SJSA1 (cell line): ENCODE measurements at places on chromosomes 6 and 20.

DNA sequence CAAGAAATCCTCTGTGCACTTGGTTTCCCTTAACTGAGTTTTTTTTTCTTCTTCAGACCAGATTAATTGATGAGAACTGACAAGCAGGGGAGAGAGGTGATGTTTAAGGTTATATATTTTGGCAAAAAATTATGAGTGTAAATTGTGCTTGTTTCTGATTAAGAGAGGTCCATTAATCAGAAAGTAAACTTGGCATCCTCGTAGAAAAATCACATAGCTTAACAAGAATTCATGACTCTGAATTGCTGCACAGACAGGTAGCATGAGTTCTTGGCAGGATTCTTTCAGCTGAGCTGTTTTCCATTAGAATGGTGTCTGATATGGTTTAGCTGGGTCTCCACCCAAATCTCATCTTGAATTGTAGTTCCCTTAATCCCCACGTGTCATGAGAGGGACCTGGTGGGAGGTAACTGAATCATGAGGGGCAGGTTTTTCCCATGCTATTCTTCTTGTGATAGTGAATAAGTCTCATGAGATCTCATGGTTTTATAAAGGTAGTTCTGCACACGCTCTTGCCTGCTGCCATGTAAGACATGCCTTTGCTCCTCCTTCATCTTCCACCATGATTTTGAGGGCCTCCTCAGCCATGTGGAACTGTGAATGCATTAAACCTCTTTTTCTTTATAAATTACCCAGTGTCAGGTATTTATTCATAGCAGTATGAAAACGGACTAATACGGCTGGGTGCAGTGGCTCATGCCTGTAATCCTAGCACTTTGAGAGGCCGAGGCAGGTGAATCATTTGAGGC lies 34.2 kb upstream of the DDR1 start:
- no peak overlapping the region for H3K4me3 ChIP-seq
- H3K4me1 ChIP-seq = no peaks in the 10 kb centered on the region
- H3K27ac ChIP-seq = no peak overlapping the region
- DNase-seq = no peak

GRCh38 chr20:16201191-16201590 lies 372.1 kb downstream of the KIF16B start:
- H3K4me3 ChIP-seq = no peak overlapping the region
- no peaks in the 10 kb centered on the region for H3K36me3 ChIP-seq
- peaks cover 5% of the 10 kb centered on the region for H3K4me1 ChIP-seq
- DNase-seq = no peak
- H3K27ac ChIP-seq = no peak overlapping the region

DNA sequence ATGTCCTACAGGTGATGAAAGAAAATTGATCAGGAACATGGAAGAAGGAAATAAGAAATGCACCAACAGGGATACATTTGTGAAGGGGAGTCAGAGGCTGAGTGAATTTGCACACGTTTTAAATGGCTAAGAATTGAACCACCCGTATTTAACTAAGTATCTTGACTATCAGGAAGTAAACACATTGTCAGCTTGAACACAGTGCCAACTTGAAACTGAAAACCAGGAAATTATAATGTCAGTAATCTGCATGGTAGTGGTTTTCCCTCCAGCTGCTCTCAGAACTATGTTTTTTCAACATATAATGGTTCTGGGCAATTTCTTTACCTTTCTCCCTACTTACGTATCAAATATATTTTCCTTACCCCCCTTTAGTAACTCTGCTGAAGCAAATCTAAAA lies 366.5 kb upstream of the POU3F2 start:
- no peak for DNase-seq
- H3K27me3 ChIP-seq = peaks cover 5% of the 10 kb centered on the region; the same call in 1 of the 2 replicates
- no peaks in the 10 kb centered on the region for H3K36me3 ChIP-seq
- no peak overlapping the region for H3K4me3 ChIP-seq
- H3K4me1 ChIP-seq = no peaks in the 10 kb centered on the region

DNA sequence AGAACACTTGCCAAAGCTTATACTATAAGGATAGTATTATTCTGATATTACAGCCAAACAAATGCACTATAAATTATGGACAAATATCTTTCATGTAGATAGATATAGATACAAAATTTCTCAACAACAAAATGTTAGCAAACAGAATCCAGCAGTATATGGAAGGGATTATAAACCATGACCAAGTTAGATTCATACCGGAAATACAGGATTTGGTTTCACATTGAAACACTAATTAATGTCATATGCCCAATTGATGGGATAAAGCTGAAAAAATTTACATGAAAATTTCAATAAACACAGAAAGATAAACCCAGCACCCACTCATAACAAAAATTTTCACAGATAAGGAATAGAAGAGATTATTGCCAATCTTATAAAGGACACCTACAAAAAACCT lies 770.3 kb upstream of the SLC35B3 start:
- no peak overlapping the region for H3K4me3 ChIP-seq
- no peak for DNase-seq
- no peaks in the 10 kb centered on the region for H3K27me3 ChIP-seq
- H3K27ac ChIP-seq = no peak overlapping the region

GRCh38 chr20:36607586-36608387 lies 2.2 kb downstream of the RAB5IF start:
- no peak overlapping the region for H3K4me3 ChIP-seq
- H3K27ac ChIP-seq = no peak overlapping the region
- no peaks in the 10 kb centered on the region for H3K27me3 ChIP-seq
- H3K4me1 ChIP-seq = peaks cover 13% of the 10 kb centered on the region

- no peaks in the 10 kb centered on the region for H3K36me3 ChIP-seq
- no peak for DNase-seq
- no peak overlapping the region for H3K4me3 ChIP-seq
- no peak overlapping the region for H3K27ac ChIP-seq
- peaks cover 6% of the 10 kb centered on the region; the same call in 1 of the 2 replicates for H3K27me3 ChIP-seq
These were observed 31.2 kb downstream of the FERMT1 start for GRCh38 chr20:6091661-6092060.

DNA sequence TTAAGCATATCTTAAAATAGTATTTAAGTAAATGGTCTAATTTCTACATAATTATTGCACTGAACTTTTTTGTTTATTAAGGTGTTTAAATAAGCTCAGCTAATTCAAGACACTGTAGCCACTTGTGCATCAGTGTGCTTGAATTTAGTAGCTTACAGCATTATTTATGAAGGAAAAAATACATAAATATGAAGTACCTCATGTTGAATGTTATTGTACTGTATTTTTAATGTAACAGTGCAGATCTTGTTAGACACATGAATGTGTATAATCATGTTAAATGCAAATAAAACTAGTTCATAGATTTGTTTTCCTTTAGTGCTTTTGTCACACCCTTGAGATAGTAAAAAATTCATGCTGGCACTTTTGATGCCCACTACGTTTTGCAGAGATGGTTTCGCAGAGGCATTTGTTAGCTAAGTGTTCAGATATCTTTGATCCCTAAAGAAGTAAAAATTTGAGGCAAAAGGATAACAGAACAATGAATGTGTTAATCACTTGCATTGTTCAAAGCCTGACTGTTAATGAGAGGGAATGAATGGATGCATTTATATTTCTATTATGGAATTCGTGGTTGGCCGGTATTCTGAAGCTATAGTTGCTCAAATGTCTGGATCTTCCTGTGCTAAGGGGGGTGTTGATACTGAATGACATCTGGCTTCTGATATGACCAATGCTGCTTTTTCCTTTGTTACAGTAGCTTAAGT lies 8.8 kb downstream of the BTBD3 start:
- no peaks in the 10 kb centered on the region for H3K27me3 ChIP-seq
- peaks cover 8% of the 10 kb centered on the region for H3K36me3 ChIP-seq
- peaks cover 15% of the 10 kb centered on the region for H3K4me1 ChIP-seq
- no peak for DNase-seq
- H3K4me3 ChIP-seq = no peak overlapping the region

DNA sequence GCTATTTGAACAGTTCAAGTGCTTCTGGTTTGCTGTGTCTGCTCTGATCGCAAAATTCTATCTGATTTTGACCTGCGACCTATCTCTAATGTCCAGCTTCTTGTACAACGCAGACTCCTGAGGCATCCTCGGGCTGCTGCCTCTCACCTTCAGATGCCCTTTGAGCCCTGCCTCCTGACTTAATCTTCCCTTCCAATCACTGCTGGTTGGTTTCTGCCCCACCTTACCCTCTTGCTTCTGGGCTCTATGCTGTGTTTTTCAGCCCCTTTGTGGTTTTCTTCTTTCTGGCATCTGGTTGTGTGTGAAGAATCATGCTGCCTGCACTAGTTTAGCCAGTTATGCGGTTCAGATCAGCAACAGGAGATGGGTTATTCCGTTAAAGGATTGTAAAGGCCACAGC lies 131.2 kb upstream of the THEMIS start:
- H3K27ac ChIP-seq = no peak overlapping the region
- H3K4me3 ChIP-seq = no peak overlapping the region
- no peaks in the 10 kb centered on the region for H3K36me3 ChIP-seq
- no peaks in the 10 kb centered on the region for H3K4me1 ChIP-seq
- no peak for DNase-seq

DNA sequence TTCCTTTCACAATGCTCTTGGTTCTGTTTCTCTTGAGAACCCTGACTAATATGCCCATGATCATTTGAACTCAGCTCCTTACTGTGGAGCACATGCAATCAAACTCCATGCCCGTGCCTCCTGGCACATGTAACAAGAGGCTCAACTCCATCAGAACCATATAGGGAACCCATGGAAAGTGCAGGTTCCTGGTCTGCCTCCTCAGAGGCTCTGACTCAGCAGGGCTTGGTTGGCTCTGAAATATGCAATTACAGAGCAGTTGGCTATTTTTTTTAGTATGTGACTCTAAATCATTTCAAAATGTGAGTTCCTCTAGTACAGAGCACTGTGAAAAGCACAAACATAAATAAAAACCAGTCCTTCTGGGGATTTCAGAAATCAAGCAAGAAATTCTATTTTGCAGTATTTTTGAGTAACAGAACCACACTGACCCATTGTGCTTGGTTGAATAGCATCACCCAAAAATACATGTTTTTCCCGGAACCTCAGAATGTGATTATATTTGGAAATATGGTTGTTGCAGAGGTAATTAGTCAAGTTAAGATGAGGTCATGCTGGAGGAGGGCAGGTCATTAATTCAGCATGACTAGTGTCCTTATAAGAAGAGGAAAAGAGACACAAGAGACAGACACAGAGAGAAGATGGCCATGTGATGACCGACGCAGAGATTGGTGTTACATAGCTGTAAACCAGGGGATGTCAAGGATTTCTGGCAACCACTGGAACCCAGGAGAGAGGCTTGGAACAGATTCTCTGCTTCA lies 13.2 kb upstream of the MAP3K4 start:
- H3K4me3 ChIP-seq = no peak overlapping the region
- no peaks in the 10 kb centered on the region for H3K4me1 ChIP-seq
- H3K27ac ChIP-seq = no peak overlapping the region
- no peaks in the 10 kb centered on the region for H3K27me3 ChIP-seq
- DNase-seq = no peak
- H3K36me3 ChIP-seq = no peaks in the 10 kb centered on the region

DNA sequence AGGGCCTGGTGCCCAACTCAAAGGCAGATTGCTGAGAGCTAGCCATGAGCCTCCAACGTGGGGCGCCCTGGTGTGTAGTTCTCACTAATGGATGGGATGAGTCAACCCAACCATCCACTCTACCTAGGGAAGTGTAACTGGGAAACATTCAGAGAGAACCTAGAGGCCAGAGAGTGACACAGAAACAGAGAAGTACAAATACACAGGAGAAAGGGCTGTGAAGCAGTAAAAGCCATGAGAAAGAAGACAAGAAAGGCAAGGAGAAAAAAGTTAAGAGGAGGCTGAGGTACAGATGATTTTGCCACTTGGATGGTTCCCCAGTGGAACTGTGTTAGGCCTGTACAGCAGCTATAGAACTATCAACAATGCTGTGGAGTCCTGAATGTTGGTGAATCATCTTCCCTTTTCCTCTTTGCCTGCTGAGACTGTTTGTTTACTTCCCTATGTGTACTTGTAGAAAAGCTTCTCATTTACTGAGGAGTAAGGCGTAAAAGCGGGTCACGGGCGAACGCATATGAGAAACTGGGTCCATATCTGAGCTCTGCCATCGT lies 39.0 kb downstream of the MAN1A1 start:
- no peaks in the 10 kb centered on the region for H3K27me3 ChIP-seq
- no peak overlapping the region for H3K4me3 ChIP-seq
- H3K36me3 ChIP-seq = no peaks in the 10 kb centered on the region
- no peak overlapping the region for H3K27ac ChIP-seq
- no peaks in the 10 kb centered on the region for H3K4me1 ChIP-seq
- DNase-seq = no peak

DNA sequence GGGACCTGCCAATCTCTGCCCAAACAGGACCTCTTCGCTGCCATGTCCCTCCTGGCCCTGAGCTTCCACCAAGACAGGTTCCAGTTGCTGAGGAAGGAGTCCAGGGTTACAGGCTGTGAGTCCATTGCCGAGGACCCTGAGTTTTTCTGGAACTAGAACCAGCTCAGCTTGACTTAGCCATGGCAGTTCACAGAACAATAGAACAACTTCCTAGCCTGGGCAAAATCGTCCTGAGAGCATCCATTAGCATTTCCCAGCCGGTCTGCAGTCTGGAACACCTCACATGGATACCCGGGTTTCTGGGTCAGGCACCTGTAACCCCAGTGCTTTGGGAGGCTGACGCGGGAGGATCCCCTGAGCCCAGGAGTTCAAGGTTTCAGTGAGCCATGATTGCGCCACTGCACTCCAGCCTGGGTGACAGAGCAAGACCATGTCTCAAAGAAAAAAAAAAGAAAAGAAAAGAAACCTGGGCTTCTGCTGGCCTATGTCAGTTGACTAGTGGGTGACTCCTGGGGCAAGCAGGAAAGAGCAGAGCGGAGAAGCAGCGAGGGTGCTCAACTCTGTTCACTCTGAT lies 90.3 kb downstream of the TCP11 start:
- 0 out of 2 replicates have a peak, but pooled peaks cover 2% of the 10 kb centered on the region for H3K36me3 ChIP-seq
- H3K27me3 ChIP-seq = no peaks in the 10 kb centered on the region
- H3K4me3 ChIP-seq = no peak overlapping the region
- H3K27ac ChIP-seq = no peak overlapping the region

- no peak for DNase-seq
- H3K4me3 ChIP-seq = no peak overlapping the region
- no peaks in the 10 kb centered on the region for H3K4me1 ChIP-seq
- no peaks in the 10 kb centered on the region for H3K36me3 ChIP-seq
- peaks cover 3% of the 10 kb centered on the region; the same call in 1 of the 2 replicates for H3K27me3 ChIP-seq
These were observed 42.9 kb downstream of the PHACTR3 start for GRCh38 chr20:59647271-59647670.

- no peaks in the 10 kb centered on the region for H3K36me3 ChIP-seq
- H3K4me1 ChIP-seq = no peaks in the 10 kb centered on the region
- peak; percentile 50 for DNase-seq
- no peak overlapping the region for H3K27ac ChIP-seq
These were observed 15.2 kb upstream of the ZNF335 start for GRCh38 chr20:45987108-45987780.

DNA sequence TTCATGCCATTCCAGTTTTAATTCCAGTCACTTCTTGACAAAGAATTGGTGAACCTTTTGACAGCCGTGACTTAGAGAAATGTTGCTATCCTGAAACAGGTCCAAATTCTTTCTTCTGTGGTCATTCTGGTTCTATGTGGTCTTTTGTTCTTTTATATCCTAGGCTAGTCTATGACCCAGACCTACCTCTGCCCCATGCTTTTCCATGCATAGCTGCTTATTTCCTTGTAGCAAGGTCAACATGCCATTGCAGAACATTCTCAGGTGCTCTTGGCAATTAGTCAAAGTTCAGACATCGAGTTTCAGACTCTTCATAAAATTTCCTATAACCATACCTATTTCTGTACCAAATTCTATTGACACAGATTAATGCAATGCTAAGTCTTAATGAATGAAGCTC lies 202.6 kb downstream of the PLCB1 start:
- no peak overlapping the region for H3K27ac ChIP-seq
- no peaks in the 10 kb centered on the region for H3K36me3 ChIP-seq
- H3K4me1 ChIP-seq = no peaks in the 10 kb centered on the region
- DNase-seq = no peak
